ELF-1 (cell line): ENCODE measurements at places on chromosomes 1 and 21.

DNA sequence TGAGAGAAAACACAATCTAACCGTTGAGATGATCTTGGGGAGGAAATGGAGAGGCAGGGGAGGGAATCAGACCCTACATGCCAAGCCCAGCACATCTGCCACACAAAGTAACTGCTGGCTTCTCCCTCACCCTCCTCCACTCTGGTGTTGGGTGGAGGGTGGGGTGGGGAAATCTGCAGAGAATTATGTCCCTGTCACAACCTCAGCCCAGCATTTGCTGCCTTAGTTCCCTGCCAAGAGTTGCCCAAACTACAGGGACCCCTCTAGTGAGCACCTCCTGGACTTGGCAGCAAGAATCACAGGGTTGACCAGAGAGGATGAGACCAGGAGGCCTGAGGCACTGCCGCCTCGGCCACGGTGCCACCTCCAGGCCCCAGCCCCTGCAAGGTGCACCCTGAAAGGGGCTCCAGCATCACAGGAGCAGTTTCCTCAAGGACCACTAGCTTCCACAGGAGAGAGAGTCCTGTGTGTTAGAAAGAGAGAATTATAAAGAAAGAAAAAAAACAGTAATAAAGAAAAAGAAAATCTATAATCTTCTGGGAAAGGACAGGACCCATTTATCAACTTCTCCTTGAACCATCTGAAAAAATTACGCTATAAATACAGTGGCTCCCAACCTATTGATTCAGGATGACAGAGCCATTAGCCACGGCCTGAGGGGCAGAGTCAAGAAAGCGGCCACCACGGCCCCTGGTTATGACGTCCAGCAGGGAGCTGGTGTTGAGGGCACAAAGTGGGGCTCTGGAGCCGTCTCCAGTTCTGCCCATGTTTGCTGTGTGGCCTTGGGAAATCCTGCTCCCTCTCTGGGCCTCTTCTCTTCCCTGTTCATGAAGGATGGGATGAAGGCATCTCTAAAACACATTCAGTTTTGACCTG is 451.7 kb downstream of the MATN1 start:
- DNase-seq = no peak

- no peak for DNase-seq
Measured at GRCh38 chr21:24456358-24456757, 1150.9 kb downstream of the MRPL39 start.

DNA sequence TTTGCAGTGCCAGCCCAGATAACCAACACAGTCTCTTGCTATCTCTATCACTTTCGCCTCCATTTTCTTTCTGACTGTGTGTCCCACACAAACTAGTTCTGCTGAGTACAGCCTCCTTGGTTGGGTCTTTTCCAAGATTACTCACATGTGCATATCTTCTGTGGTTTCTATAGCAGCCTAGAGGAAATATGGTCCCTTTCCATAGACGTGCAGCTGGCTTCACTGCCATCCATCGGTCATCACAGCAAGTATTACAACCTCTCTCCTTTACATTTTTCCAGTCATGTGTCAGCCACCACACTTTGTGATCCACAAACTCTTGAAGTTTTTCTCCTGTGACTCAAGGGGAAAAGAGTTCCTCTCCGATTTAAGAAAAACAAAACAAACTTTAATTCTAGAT is 893.4 kb upstream of the ADGRL4 start:
- no peak for DNase-seq

- no peak for DNase-seq
Measured at GRCh38 chr1:68831281-68831680, 334.4 kb upstream of the DEPDC1 start.

DNA sequence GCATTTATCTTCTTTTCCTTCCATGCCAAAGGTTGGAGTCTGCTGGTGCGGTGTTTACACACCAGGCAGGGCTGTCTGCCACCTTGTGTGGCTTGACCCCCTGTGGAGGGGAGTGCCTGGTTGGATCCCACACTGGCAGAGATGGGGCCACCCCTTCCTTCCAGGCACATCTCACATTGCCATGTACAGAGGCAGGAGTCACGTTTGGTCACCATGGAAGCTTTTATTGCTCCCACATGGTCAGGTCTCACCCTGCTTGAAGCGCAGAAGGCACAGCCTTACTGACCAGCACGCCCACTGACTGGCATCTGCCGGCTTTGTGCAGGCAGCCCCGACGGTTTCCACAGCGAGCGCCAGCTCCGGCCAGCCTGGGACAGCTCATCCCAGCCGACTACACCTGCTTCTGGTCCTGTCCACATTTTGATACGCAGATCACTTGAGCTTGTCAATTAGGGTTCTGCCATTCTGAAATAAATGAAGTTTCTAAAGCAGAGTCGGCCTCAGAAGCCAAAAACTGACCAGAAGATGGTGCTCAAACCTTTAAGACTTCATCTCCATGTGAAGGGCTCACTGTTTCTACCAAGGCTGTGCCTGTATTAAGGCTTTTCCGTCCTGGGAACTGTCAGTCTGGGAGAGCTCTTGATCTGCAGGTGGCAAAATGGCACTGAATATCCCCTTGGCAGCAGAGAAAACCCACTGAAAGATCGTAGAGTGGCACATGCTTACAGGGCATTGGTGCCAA is 35.6 kb upstream of the EPHA8 start:
- peak; percentile 24 for DNase-seq

GRCh38 chr1:54540582-54541295 is 7.3 kb upstream of the ACOT11 start:
- no peak for DNase-seq

DNA sequence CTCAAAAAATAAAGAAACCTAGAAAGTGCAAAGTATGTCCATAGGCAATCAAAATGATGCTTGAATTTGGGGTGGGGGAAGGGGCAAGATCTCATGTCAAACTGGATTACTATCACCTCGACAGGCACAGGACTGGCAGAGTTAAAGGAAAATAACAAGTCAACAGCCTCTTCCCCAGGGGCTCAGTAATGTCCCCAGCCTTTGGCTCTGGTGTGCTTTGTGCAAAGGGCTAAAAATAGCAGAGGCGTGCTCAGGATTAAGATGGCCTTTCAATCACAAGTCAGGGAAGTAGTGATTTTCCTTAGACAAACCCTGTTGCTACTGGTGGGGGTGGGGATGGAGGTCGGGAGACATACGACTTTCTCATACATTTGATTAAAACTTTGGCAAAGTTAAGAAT is 63.5 kb upstream of the OLIG2 start:
- DNase-seq = no peak
